ENCODE measurements at places on chromosomes 2 and 18.
A peak's percentile ranks its signal among the peaks of the same experiment; 100 is the strongest.

GRCh38 chr2:24490181-24490689 lies 819 bp upstream of the NCOA1 start:
- DNase-seq, result no peak

- DNase-seq, result no peak
Measured at GRCh38 chr2:221527776-221528309, 44.3 kb downstream of the EPHA4 start.

GRCh38 chr18:36761186-36761698 lies 67.6 kb downstream of the TPGS2 start:
- no peak for DNase-seq

DNA sequence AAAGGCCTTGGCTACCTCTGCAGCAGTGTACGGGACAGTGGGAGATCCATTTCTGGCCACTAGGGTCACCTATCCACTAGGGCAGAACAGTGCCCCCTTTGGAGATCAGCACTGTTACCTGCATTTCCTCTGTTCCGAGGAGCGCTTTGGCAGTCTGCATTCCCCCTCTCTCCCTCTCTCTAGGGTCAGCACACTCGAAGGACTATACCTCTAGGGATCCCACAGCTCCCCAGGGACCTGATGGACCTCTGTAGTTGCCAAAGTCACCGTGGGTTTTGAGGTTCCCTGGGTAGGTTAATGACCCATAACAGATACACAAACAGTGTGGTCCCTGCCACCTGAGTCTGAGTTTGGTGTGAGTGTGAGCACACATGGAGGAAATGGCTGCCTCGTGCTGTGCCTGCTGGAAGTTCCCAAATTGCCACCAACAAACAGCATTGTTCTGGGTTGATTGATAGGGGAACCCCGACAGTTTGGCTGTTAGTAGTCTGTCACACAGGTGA lies 99.8 kb upstream of the VWC2L start:
- no peak for DNase-seq

GRCh38 chr2:234496835-234497593 lies at the start of gene ARL4C:
Gene ARL4C (minus strand): TSS chr2:234497081. CDS start chr2:234496586, 495 bp downstream.
- DNase-seq, result peak; percentile 52

DNA sequence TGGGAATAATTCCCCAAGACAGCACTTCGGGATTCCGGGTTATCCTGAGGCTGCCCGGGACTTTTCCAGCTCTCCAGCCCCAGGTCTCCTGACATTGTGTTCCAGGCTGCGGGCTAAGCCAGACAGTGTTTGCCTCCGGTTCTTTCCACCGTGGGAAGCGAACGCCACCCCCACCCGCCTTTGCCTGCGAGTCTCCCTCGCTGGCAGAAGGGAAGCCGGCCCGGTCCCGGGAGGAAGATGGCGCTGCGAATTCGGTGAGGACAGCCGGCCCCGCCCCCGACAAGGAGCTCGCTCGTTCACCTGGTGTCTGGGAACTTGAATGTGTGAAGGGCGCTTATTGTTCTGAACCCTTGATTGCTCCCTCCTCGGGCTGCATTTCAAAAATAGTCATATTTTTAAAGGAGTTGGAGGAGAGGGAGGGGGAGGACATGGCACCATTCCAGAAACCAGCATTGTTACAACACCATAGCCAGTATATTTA lies 2.9 kb downstream of the LRATD1 start:
- peak; percentile 88 for DNase-seq
